Cortex of kidney (tissue), 1 donor: ENCODE measurements at places on chromosomes 12 and 14.

- no peak for DNase-seq
These were observed 117.7 kb upstream of the NCOR2 start for GRCh38 chr12:124684971-124685688.

DNA sequence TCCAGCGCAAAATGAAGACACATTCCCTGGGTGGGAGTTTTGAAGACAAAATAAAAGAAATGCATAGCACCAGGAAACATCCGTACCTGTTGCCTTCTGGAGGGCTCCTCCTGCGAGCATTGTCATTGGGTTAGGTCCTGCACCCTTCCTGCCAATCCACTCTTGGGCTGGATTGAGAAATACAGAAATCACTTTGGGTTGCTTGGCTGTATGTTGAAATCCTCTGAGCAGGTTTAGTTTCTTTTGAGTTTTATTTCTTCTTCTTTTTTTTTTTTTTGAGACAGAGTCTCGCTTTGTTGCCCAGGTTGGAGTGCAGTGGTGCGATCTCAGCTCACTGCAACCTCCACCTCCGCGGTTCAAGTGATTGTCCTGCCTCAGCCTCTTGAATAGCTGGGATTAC is 67.6 kb downstream of the ARF6 start:
- no peak for DNase-seq

DNA sequence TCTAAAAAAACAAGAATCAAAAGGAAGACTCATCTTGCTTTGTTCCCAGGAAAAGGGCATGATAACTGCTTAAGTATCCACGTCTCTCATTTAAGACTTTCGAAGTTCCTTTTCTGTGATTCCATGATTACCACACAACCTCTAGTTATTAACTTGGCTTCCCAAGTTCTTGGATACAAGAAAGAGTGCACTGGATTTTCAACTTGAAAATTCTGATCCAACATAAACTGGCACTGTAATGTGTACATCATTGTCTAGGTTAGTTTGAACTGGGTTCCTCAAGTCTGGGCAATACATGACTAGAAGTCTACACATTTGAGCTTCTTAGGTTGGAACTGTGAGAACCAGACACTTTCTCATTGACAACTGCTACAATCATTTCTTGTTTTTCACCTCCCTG is 1.6 kb downstream of the KLHL28 start:
- DNase-seq: no peak

DNA sequence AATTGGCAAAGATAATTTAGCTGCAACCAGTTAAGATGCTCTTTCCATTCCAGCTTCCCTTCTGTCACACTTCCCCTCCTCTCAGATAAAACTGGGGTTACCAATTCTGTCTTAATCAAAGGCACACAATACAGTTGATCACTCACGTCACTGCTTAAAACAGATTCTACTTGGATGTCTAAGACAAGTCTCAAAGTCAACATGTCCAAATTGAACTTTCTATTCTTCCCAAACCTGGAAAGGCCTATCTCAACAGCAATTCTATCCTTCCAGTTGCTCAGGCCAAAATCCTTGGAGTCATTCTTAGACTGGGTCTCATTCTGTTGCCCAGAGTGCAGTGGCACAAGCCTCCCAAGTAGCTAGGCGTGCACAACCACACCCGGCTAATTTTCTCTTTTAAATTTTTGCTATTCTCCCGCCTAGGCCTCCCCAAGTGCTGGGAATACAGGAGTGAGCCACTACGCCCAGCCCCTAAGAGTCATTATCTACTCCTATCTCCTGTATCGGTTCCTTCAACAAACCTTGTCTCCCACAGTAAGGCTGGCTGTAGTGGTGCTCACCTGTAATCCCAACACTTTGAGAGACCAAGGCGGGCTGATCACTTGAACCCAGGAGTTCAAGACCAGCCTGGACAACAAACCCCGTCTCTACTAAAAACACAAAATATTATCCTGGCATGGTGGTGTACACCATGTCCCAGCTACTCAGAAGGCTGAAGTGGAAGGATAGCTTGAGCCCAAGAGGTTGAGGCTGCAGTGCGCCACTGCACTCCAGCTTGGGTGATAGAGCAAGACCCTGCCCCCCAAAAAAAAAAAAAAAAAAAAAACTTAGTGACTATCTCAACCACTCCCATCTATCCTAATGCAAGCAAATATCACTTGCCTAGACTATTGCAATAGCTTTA is 4.7 kb downstream of the RPS29 start:
- no peak for DNase-seq

DNA sequence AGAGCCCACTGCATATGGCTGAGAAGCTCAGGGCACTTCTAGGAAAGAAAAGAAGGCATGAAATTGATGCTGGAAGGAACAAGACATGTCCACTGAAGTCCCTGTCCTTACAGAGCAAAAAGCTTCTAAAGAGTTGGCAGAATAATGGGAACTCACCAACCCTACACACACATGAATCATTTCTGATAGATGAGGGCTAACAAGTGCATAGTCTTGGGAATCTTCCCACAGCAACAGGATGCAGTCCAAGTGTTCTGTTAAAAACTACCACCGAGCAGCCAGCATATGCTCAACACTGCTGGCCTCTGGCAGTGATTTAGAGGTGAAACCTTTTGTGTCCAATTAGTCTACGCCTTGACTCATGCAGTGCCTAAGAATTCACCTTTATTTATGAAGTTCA is 44.8 kb downstream of the RHOJ start:
- no peak for DNase-seq

GRCh38 chr12:98185606-98186005 is 329.8 kb upstream of the TMPO start:
- no peak for DNase-seq

DNA sequence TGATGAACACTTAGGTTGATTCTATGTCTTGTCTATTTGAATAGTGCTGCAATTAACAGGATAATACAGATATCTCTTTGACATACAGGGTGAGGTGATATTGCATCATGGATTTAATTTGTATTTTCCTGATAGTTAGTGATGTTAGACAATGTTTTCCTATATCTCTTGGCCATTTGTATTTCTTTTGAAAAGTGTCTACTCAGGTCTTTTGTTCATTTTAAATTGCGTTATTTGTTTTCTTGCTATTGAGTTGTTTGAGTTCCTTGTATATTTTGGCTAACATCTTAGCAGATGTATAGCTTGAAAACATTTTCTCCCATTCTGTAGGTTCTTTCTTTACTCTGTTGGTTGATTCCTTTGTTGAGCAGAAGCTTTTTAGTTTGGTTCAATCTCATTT is 460.6 kb downstream of the CCDC91 start:
- DNase-seq: no peak

- DNase-seq: no peak
These were observed 9.6 kb upstream of the RPAP3 start for GRCh38 chr12:47715393-47715876.

DNA sequence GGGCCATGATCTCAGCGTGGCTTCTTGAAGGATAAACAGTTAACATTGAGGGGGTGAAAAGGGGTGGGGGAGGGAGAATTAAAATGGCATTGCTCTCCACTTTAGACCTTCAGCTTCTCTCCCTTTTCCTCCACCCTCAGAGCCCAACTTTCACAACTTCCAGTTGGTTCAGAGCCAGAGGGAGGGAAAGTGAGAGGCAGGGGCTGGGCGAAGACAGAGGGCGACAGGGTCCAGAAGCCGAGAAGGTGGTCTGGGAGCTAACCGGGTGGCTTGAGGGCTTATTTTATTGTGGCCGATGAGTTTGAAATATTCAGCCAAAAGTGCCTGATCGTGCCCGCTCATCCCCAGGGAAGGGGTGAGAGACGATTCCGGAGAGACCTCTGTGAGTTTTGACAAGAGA is 4.1 kb downstream of the BMP4 start:
- no peak for DNase-seq

- no peak for DNase-seq
These were observed 3.2 kb upstream of the KRT7 start for GRCh38 chr12:52229836-52230343.

DNA sequence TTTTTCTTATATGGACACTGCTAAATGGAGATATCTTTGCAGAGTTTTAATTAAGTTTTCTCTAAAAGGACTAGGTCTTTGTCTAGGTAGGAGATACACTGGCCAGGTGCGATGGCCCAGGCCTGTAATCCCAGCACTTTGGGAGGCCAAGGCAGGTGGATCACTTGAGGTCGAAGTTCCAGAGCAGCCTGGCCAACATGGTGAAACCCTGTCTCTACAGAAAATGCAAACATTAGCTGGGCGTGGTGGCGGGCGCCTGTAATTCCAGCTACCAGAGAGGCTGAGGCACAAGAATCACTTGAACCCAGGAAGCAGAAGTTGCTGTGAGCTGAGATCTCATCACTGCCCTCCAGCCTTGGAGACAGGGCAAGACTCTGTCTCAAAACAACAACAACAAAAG is 17.1 kb upstream of the CERS5 start:
- no peak for DNase-seq

GRCh38 chr12:68321140-68321539 is 11.0 kb downstream of the MDM1 start:
- no peak for DNase-seq

- no peak for DNase-seq
These were observed 20.6 kb downstream of the GSG1 start for GRCh38 chr12:13082861-13083260.

DNA sequence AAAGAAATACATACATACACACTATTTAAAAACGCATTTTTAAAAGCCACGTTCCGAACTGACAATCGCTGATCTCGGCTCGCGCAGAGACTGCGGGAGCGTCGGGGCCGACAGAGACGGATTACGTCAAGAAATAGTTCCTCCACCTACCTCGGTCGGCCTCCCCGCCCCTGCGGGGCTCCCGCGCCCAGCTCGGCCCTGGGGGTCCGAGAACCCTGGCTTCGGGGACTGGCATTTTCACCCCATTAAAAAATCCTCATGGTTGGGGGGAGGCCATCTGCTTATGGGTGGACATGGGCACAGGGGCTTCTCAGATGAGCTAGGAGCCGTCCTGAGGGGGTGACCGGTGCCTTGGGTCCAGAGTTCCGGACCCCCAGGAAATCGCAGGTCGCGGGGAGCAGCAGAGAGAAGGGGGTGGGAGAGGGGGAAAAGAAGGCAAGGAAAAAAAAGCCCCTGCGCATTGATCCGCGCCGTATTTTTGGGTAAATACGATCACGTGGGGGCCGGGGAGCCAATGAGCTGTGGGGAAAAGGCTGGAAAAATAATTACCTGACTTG is 324 bp upstream of the HOXC9 start:
- no peak for DNase-seq

DNA sequence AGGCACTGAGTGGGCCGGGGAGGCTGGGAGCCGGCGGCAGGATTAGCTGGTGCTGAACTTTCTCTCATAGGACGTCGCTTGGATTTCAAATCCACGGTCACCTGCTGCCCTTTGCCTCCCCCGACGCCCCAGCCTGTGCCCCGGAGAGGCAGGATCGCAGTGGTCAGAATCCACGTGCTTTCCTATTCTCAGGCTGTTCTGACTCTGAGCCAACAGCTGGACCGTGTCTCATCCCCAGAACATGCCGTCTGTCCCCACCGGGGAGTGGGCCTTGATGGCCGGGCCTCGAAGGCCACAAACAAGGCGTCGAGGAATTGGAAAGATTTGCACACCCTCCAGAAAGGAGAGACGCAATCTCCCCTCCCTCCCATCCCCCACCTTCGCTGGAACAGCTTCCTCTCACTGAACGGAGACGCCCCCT is 18.5 kb upstream of the MLXIP start:
- no peak for DNase-seq

DNA sequence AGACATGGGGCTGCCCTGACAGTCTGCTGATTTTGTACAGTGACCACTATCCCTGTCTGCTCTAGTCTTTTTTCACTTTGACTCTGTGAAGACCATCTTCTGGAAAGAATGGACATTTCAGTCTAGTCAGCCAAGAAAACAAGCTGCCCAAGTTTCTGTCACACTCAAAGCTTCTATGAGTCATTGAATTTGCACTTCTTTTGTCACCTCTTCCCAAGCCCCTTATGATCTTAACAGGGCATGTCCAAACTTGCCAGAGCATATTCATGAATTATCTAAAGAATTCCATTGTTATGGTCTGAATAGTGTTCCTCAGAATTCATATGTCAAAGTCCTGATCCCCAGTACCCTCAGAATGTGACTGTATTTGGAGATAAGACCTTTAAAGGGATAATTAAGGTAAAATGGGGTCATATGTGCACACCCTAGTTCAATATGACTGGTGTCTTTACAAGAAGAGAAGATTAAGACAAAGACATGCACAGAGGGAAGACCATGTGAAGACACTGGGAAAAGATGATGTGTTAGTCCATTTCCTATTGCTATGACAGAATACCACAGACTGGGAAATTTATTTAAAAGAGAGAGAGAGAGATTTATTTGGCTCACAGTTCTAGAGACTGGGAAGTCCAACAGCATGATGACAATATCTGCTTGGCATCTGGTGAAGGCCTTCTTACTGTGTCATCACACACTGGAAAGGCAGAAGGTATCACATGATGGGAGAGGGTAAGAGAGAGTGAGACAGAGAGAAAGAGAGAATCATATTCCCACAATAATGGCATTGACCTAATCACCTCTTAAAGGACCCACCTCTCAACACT is 242.6 kb downstream of the BTG1 start:
- DNase-seq: no peak

GRCh38 chr12:107368586-107368985 is 275.2 kb upstream of the CRY1 start:
- DNase-seq: no peak

GRCh38 chr12:99370421-99371138 is 277.0 kb upstream of the GARIN6 start:
- DNase-seq: no peak

GRCh38 chr12:24534622-24535021 is 414.3 kb downstream of the BCAT1 start:
- DNase-seq: no peak

- DNase-seq: no peak
These were observed 19.8 kb upstream of the PZP start for GRCh38 chr12:9227950-9228349.

DNA sequence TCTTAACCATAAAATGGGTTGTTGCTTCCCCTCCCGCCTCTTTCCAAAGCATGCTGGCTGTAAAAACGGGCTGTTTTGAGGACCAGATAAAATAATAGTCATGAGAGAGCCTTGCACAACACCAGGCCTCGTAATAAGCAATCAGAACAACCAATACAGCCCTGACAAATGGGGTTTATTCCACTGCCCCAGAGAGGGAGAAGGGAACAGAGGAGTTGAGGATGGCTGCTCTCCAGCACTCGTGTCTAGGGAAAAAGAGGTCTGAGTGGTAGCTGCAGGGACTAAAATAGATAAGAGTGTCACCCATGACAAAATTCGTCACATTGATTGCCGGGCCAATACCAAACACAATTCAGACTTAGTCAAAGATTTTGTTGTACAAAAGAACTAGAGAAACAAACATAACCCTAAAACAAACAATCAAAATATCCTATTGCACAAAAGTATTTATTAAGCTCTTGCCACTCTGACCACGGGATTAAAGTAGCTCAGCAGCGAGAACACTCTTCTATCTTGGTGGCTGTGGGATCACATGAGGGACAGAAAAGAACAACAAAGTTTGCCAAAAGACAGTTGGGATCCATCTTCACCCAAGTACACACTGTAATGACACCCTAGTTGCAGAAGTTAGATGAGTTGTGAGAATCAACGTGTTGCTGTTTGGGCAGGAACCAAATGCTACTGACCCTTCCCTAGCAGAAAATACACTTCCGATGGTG is 188.0 kb downstream of the FOXN3 start:
- no peak for DNase-seq
